ENCODE measurements at places on chromosomes 2 and 18. TPM values are rescaled to one million over a fixed set of nuclear protein-coding genes. Genes with fewer than 3 reads are reported as not detected.

GRCh38 chr2:232324778-232325177, 53.8 kb upstream of the ALPP start:
- no peak for DNase-seq

GRCh38 chr2:22557406-22557805, 827.6 kb upstream of the KLHL29 start:
- DNase-seq: no peak

DNA sequence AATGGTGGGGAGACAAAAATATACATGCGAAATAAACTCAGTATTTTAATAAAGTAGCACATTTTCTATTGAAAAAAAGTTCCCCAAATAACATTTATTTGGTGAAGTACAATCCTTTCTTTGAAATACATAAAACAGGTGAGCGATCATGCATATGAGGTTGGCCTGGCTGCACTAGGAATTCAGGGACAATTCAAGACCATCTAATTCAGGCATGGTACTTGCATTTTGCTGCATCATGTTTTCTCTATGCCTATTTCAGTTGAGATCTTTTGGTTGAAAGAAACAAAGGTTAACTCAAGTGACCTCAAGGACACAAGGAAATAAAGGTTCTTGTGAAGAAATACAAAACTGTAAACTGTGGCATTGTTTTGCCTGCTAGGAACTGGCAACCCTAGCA, 19.8 kb upstream of the TAF4B start:
- no peak for DNase-seq

- no peak for DNase-seq
These were observed 137.0 kb upstream of the ATP5MC3 start for GRCh38 chr2:175318542-175318941.

DNA sequence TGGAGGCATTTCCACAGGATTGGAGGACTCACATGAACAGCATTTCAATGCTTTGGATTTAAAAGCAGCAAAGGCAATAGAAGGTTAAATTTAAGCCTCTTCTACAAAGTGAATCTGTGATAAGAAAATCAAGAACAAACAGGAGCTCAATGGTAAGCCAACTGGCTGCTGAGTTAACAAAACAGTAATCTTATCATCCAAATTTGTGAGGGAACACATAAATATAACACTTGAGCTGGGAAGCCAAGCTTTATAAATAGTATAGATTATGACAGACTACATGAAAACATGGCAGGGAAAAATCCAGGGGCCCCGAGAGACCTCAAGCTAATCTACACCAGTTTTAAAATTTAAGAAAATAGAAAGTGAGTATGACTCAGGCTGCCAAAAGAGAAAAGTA, 108.5 kb upstream of the PGAP1 start:
- DNase-seq: no peak

DNA sequence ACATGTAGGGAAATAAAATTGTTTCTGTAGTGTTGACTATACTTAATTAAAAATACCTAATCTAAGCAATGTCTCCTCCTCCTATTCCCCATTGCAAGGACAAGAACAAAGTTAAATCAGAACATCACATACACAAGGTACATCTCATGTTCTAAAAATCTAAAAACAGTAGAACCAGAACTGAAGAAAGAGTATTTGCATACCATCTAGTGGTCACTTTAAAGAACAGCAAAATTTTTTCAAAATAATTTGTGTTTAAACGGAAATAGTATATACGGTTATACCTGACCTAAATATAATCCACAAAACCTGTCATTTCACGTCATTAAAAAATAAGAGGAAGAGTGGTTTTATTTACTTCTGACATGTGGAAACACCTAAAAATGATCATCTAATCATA, 294.3 kb upstream of the KCNH7 start:
- no peak for DNase-seq

GRCh38 chr18:48446582-48447225, 37.5 kb upstream of the ZBTB7C start:
- peak; percentile 81 for DNase-seq

DNA sequence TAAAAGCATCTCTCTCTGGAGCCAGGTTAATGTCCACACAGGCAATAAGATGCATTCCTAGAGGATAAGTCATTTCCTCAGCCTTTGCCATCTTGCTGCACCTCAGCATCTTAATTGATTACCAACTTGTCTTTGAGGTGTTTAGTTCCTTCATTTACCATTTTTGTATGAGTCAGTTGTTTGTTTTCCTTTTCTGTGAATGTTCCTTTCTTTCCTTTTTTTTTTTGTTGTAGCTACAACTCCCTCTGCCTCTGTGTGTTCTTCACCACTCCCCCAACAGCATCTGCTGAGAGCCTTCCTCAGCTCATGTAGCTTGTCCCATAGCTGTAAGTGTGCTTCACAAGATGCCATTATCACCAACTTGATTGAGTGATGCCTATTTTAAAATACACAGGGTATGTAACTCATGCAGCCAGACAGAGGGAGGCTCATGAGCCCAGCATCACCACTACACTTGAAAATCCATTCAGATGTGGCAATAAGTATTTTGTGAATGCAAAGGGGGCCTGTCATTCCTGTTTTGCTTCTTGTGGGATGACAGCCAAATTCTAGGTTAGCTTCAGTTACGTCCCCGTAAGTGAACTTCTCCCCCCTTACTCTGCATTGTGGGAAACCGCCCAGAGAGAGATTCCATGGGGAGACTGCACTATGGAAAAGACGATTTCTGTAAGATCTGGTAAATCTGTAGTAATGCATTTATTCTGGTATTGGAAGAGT, 315.9 kb upstream of the ZEB2 start:
- DNase-seq: peak; percentile 19

GRCh38 chr2:101675512-101675911, 22.0 kb upstream of the MAP4K4 start:
- DNase-seq: no peak

- no peak for DNase-seq
These were observed 160.8 kb upstream of the CAVIN2 start for GRCh38 chr2:192007581-192008228.

DNA sequence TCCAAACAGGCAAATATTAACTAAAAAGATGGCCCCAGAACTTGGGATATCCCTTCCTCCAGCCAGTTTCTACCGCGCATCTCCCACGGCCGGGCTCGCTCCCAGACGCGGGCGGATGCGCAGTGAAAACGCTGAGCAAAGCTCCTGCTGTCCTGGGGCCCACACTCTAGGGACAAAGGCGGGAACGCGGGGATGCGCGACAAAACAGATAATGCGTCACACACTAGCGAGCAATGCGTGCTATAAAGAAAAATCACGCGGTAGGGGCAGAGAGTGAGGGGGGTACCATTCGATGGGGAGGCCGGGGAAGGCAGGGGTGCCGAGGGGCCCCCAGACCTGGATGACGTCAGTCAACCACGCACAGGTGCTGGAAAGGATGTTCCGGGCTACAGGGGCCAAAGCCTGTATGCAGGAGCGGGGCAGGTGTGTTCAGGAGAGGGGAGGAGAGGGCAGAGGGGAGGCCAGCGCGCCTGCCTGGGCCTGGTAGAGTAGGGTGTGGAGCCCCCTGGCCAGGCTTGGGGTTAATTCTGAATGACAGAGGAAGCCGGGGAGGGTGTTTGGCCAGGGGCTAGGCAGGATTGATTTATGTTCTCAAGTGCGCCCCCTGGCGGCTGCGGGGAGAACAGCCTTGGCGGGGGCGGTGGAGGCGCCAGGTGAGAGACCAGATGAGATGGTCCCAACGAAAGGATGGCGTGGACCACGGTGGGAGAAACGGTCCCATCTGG, 14.9 kb upstream of the ITM2C start:
- no peak for DNase-seq

DNA sequence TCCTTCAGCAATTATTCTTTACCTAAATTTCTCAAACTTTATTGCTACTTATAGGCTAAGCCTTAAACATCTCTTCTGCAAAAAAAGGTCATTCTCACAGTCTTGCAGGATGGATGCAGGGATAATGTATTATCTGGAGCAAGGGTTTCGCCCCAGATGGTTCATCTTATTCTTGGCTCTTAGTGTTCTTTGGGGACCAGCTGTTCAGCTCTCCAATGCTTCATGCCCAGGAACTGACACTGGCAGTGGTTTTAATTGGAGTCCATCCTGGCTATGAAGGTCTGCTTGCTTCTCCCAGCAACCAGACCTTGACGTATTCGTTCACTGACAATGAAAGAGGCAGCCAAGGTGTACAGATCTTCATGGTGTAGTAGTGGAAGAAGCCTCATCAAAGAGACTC, 331.9 kb downstream of the SLC8A1 start:
- no peak for DNase-seq

DNA sequence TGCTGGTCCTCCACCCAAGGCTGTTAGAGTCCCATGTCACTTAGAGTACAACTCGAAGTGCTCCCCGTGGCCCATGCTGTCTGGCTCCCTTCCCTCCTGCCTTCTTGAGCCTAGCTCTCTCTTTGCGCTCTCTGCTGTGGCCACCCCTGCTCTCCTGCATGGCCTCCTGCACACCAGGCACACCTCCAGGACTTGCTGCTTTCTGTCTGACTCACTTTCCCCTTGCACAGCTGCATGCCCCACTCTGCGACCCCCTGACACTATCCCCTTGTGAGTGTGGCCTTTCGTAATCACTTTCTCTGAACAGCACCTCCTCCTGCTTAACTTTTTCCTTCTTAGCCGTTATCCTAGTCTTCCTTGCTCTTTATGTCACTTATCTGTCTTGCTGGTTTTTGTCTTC, 343.6 kb downstream of the TGIF1 start:
- no peak for DNase-seq

DNA sequence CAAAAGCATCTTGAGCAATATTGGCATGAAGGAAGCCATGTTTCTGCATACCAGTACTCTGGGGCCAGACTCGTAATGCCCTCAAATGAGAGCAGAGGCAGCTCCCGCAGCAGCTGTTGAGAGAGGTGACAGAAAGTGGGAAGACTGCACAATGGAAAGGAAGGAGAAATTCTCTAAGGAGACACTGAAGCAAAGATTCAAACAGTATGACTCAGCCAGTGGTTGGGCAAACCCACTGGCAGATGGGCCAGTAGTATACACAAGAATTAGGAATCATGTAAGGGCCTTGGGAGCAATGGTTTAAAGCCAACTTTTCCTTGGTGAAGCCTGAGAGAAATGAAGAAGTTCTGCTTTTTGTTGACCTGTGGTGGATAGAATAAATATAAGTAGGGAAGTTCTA, 2092.7 kb upstream of the PIK3C3 start:
- DNase-seq: no peak

- DNase-seq: no peak
These were observed 50.4 kb downstream of the CCDC102B start for GRCh38 chr18:68848242-68848641.

DNA sequence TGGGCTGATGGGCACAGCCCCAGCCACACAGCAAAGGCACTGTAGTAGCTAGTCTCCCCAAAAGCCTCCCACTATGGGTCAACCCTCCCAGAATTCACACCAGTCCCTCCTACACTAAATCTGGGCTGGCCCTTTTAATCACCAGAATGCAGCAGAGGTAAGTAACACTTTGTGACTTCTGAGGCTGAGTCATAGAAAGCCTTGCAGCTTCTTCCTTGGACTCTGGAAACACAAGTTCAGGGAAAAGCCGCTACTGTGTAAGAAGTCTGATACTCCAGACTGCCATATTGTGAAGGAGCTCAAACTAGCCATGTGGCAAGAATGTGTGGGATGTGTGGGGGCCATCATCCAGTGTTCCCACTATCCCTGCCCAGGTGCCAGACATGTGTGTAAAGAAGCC, 19.0 kb upstream of the SIX2 start:
- DNase-seq: no peak

DNA sequence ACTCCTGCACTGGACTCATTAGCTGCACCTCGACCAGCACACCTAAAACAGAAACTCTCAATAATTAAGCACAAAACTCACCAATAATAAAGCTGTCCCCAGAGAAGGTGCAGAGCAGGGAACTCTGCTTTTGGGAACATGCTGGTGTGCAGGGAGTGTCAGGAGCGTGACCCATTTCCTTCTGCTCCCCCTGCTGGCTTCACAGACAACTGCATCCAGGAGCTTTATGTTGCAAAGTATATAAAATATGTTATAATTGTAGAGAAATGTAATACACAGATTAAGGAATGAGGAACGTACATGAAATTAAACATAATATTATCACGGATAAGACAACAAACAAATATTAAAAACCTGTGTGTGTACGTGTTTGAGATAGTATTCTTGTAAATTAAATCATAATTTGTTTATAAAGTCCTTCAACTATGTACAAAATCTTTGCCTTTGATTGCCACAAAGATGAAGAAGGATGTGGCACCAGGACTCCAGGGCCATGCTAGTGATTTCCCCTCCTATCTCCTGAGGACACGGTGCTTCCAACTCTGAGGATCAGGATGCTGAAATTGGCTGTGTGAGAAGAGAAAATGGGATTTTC, 68.6 kb upstream of the MAL start:
- peak; percentile 9 for DNase-seq

- DNase-seq: no peak
These were observed 1.9 kb upstream of the NMUR1 start for GRCh38 chr2:231531883-231532755.

DNA sequence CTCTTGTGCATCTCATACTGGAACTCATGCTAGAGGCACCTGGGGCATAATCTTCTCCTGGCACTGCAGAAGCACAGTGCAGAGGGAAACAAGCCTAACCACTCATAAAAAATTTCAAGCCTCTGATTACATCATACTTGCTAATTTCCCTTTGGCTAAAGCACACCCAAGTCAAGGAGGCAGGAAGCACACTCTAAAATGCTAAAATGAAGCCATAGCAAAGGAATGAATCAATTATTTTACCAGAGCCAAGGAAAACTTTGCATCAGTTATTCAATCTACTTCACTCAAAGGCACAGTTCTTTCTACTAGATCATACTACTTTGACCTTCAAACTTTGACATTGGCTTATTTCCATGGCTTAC, 79.6 kb upstream of the SPOPL start:
- DNase-seq: no peak

DNA sequence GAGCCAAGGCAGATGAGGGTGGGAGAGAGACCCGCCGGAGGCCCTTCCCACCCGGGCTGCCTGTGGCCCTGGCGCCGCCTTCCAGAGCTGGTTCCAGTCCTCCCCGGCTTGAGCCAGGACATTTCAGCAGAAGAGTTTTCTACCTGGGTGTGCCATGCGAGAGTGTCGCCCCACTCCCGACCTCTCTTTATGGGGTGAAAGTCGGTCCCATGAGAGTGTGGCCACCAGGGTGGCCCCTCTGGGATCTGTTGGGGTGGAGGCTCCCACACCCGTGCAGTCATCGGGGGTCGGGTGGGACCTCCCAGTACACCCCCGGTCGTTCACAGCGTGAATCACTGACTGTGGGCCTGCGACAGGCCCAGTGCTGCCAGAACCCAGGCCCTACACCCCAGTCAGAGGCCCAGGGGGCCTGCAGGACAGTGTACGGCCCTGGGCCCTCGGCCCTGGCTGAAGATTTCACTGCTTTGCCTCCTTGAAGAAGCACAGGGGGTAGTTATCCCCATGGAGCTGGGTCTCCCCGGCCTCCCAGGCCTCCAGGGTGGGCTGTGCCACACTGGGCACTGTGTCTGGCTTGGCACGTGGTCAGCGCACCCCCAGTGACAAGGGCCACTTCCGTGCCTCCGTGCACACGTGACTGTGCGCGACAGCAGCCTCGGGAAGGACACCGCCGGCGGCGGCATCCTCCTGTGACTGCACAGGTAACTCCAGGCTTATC, 5.9 kb downstream of the NFATC1 start:
- no peak for DNase-seq

Gene DSG1
- 0.88 TPM for polyA plus RNA-seq

Gene REG1B
- not detected for polyA plus RNA-seq

Gene SERPINB5
- 0.56 TPM for polyA plus RNA-seq

Gene KIAA2012
- polyA plus RNA-seq: 0.19 TPM

Gene SLC8A1
- polyA plus RNA-seq: 7.2 TPM

Gene FMNL2
- polyA plus RNA-seq: 20.4 TPM

Gene GALR1
- polyA plus RNA-seq: 0.09 TPM

Gene UGT1A1
- not detected for polyA plus RNA-seq

Gene BOK
- polyA plus RNA-seq: 69.5 TPM
